ENCODE measurements at places on chromosomes 1 and 21. TPM values are rescaled to one million over a fixed set of nuclear protein-coding genes. Genes with fewer than 3 reads are reported as not detected.

DNA sequence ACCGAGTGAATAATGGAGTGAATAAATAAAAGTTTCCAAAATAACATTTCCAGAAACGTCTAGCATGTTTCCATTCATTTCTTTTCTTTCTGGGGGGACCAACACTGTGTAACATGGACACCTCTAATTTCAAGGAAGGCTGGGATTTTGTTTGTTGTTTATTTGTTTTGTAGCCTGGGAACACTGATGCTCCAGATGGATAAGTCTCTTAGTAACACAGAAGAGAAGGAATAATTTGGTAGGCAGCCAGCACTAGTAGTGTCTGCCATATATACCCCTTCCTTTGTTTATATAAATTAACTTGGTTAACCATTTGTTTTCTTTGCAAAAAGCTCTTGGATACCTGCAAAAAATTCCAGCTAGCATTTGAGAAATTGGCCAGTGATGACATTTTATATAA, 411.4 kb upstream of the DEPDC1 start:
- no peak for DNase-seq

DNA sequence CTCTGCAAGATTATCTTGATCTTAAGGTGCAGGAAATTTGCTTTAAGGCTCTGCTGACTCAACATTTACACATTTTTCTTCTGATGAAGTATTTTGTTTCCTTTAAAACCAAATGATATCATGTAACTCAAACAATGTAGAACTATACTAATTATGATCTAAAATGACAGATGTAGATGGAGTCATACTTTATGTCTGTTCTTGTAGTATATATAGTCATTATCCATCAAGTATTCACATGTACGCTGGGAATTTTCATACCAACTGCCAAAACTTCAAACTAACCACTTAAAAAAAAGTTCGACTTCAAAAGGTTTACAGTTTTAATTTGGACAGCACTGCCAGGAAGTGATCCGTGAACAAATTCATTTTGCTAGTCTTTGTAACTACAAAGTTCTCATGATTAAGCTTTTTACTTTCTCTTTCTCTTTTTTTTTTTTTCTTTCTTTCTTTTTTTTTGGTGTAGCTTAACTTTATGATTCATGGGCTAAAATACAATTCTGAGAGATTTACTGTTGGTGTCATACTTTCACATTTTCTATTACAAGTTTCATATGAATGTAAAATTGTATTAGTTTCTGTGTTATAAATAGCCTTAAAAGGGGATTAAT, 509.0 kb upstream of the CXADR start:
- no peak for DNase-seq

- DNase-seq: no peak
Measured at GRCh38 chr1:203069030-203069747, 16.6 kb downstream of the MYOG start.

DNA sequence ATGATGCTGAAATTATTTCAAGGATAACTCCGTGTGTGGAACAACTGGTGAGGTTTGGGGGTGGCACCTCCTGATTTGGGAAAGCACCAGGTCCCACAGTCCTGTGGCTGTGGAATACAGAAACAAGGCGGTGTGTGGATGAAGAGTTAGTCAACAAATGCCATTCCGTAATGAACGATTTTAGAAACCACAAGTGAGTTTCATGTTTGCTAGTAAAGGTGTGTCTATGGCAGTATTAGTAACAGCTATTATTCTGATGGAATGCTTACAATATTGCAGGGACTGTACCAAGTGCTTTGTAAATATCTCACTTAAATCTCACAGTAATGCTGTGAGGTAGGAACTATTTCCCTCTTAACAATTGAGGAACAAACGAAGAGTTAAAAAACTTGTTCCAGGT, 53.8 kb downstream of the B3GALNT2 start:
- no peak for DNase-seq

DNA sequence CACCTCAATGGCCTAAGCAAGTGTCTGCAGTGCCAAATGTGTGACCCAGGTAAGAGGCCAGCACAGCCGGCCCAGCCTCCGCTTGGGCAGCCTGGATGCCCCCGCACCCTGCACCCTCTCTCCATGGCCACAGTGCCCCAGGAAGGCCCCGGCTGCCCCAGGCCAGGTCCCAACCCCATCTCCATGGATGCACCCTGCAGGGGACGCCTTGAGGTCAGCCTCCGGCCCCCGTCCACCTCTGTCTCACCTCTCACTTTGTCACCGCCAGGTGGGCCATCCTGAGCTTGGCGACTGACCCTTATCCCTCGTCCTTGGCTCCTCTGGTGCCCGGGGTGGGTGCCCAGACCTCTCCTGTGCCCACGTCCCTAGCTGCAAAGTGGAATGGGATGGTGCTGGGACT, 2.2 kb downstream of the TNFRSF14 start:
- DNase-seq: no peak

Gene CCDC185
- not detected for total RNA-seq

DNA sequence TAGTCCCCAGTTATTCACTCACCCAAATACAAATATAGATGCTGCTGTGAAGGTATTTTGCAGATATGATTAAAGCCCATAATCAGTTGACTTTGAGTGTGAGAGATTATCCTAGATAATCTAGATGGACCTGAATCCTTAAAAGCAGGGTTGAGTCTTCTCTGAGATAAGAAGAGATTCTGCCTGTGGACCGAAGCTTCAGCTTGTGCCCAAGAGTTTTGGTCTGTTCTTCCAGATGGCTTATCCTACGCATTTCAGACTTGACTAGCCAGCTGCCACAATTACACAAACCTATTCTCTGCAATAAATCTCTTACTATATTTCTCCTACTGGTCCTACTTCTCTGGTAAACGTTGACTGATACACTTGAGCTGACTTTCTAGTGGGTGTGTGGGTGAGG, 145.1 kb downstream of the KCNJ6 start:
- no peak for DNase-seq

Gene COL8A2
- 35.9 TPM for total RNA-seq

Gene RNU1-3
- 12,584 TPM for total RNA-seq

- no peak for DNase-seq
Measured at GRCh38 chr1:85417017-85417416, 47.9 kb downstream of the DDAH1 start.

GRCh38 chr21:32549440-32549839, 35.9 kb downstream of the TCP10L start:
- no peak for DNase-seq

Gene ZNF697
- 5.0 TPM for total RNA-seq

DNA sequence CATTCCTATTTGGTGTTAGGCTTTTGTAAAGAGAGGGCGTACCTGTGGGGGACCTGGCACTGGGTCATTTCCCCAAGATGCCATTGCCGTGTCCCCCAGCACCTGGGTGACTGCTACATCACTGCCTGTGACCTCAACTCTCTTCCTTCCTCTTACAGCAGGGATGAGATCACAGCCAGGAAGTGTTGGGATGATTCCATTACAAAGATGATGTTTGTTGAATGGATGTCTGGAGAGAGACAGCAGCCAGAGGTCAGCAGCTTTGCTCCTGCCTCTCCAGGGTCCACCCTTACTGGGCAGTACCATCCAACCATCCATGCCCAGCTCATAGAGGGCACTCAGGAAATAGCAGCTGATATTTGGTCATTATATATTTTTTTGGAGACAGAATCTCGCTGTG, 35.1 kb downstream of the TMEM51 start:
- DNase-seq: no peak

- no peak for DNase-seq
Measured at GRCh38 chr1:159556931-159557369, 21.1 kb upstream of the OR10J5 start.

Gene GBP5
- 1.6 TPM for total RNA-seq

Gene NTPCR
- total RNA-seq: 27.5 TPM

GRCh38 chr1:29459620-29459945, 223.3 kb downstream of the PTPRU start:
- no peak for DNase-seq

Gene HFM1
- 2.1 TPM for total RNA-seq

GRCh38 chr1:205538235-205538840, 33.9 kb downstream of the CDK18 start:
- DNase-seq: peak; percentile 12

Gene LRIG2
- 11.5 TPM for total RNA-seq

DNA sequence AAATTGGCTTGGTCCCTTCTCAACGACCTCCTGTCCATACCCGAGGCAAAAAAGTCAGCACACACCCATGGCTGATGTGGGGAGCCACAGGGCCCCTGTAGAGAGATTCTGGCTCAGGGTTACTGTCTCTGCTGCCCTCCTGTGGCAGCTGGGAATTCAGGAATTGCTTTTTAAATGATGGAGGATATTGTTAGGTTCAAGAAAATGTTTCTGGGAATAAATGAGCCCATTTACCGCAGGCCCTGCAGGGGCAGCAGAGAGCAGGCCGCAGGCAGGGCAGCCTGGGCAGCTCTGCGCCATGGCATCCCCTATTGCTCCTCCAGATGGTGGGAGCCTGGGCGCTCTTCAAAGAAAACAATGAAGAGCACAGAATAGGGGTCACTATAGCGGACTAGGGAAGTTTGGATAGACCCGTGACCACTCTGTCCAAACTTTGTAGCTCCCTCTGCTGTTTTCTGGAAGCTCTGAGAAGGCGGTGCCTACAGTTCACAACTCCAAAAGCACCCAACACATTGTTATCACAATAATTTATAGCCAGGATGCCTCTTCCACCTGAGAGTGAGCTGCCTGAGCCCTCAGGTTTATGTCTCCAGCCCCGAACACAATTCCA, 201.1 kb downstream of the BACH1 start:
- no peak for DNase-seq

- DNase-seq: no peak
Measured at GRCh38 chr1:55708781-55709180, 493.6 kb upstream of the USP24 start.

DNA sequence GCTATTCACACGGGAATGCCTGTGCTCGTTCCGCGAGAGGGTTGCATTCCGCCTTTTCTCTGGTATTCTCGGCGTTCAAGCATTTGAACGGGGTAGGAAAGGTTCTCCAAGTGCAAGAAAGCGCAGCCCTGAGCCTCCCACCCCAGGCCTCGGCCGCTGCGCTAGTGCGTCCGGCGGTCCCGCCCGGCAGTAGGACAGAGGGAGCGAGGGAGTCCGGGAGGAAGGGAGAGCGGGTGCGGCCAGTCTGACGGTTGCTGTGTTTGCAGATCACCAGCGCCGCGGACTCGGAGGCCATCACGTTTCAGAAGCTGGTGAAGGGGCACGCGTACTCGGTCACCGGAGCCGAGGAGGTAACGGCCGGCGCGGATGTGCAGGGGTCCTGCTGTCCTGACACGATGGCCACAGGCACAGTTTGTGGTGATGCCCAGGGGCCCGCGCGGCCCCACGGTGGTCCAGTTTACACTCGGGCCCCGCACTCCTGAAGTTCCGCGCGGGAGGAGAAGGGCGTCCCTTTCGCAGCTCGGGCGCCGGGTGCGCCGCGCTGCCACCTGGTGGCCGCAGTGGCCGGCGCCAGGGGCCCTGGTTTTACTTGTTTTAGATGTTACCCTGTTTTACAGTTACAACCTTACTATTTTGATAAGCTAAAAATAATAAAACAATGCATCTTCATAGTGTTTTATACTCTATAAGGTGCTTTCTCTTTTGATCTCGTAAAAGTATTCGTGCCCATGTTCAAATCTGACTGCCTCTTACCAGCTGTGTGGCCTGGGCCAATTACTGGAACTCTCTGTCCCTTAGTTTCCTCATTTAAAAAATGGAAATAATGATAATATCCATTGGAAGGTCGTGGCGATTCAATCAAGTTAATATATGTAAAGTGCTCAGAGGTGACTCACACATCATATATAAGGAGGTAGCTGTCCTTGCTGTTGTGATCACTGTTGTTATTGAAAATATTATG, 36.7 kb downstream of the CAPN2 start:
- DNase-seq: peak; percentile 92

Gene FCN3
- total RNA-seq: 11.6 TPM

DNA sequence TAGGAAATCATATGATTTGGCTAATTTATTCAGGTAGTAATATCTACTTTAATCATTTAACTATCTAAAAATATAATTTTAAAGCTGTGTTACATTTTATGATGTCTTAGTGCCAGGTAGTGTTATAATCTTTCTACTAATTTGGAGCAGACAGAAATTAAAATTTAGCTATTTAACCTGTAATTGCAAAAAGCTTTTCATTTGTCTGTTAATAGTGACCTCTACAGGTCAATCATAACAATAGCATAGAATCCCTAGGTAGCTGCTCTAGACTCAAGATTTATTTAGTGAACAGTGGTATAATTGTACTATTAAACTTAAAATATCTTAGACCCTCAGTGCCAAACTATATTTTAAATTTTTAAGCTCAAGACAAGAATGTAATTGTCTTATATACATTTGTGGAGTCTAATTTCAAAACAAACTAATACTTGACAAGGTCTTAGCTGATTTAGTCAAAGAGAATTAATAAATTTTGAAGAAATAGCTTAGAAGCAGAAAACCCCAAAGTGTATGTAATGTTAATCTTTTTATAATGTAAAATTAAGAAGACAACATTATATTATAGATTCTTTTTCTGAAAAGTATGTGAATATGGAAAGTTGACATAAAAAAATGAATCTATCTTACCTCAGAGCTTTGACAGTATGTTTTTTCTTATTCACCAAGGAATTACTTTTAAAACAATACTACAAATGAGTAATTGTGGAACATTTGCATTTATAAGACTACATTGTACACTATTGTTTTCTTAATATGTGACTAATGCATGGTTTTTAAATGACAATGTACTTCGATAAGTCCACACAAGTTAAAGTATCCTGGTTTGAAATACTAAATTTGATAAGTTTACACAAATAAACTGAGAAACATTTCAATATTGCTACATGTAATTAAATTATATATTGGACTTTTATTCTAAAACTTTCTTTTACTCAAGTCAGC, 64.1 kb upstream of the RNPC3 start:
- no peak for DNase-seq

DNA sequence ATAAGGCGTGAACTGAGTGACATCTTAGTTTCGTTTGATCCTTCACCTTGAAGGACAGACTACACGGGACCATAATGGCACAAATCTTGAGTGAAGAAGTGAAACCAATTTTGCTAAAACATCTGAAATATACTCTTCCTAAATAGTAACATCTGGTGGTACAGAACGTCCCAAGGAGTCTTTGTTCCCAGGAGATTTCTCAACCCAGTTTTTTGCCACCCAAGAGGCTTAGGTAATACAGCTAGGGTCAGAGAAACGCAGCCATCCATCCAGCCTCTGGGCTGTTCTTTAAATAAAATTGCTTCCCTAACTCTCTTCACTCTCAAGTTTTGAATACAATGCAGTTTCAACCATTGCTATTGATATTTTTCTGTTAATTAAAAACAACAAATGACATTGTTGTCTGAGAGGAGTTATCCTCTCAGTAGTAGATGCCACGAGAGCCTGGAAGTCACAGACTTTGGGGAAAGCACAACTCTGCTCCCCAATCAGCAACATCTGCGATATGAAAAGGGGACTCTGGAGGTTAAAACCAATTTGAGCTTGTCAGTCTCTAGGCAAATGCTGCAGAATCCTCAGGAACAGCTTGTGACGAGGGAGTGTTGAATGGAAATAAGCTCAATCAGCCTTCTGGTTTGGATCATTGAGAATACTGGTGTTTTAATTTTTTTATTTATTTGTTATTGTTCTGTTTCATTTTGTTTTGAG, 394.3 kb upstream of the ADGRL2 start:
- no peak for DNase-seq

GRCh38 chr1:35576061-35576765, 3.1 kb downstream of the TFAP2E start:
- peak; percentile 51 for DNase-seq

GRCh38 chr1:237327061-237327460, 285.1 kb downstream of the RYR2 start:
- DNase-seq: no peak

GRCh38 chr1:42533101-42533863, 70.2 kb downstream of the CCDC30 start:
- no peak for DNase-seq

Measured in posterior vena cava (tissue), 2 donors.